Jurkat, Clone E6-1 (cell line): ENCODE measurements at places on chromosomes 11 and 22.
A peak's percentile ranks its signal among the peaks of the same experiment; 100 is the strongest.

DNA sequence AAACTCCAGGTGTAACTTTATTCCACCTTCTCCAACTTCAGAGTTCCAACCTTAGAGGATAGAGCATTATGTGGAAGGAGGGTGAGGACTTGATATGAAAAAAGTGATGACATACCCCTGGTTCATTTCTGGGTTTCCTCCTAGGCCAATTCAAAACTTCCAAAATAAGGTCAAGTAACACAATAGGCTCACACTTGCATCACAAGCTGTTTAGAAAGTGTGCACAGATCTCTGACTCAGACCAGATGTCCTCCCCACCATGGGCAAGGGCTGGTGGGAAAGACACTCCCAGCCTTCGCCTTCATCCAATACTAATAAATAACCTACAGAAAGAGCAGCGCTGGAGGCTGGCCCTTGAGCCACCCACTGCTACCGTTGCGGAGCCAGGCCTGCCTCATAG is 5.8 kb upstream of the BUD13 start:
- no peak for DNase-seq

- no peak for DNase-seq
Observed at GRCh38 chr11:7612661-7613393, 60.5 kb downstream of the CYB5R2 start.

GRCh38 chr11:75513250-75513649 is 12.5 kb downstream of the GDPD5 start:
- no peak for DNase-seq

DNA sequence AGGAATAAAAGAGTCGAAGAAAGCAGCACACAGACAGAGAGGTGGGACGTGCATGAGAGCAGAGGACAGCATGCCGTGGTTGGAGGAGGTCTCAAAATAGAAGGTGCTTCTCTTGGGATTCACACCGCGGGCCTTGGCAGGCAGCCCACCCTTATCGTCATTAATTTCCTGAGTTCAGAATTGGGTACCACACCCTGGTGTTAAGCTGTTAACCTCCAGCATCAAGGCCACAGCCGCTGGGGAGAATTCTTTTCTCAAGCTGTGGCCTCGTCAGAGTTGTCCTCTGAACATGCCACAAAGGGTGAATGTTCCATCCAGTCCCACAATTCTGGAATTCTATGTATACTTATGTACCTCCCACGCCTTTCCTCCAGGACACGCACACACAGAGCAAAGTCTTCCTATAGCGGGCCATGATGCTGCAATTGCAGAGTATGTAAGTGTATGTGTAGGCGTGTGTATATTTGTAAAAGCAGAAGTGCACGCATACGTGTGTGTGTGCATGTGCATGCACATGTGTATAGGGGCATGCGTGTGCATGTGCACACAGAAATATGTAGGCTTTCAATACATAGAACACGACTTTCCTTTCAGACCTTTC is 39.0 kb downstream of the ADAMTS8 start:
- peak; percentile 54 for DNase-seq

DNA sequence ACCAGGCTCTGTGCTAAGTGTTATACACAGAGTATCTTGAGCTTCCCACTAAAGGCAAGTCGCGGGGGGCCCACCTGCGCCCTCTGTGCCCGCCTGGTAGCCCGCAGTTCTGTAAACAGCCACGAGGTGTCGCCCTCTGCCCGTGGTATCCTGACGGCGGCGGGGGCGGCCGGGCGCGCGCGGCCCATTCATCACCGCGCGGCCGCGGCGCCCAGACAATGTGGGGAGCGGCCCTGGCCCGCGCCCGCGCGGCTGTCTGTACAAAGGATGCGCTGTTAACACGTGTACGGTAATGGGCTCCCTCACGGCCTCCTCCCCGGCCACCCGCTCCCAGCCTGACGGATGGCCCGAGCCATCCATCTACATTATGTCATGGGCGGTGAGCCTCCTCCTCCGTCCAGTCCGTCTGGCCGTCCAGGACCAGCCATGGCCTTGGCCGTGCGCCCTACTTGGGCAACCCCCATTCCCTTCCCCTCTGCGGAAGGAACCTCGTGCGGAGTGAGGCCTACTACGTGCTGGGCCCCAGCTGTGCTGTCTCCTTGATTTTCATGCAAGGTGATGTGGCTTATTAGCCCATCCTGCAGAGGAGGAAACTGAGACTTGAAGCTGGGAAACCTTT is 99.4 kb downstream of the MIAT start:
- DNase-seq = no peak

DNA sequence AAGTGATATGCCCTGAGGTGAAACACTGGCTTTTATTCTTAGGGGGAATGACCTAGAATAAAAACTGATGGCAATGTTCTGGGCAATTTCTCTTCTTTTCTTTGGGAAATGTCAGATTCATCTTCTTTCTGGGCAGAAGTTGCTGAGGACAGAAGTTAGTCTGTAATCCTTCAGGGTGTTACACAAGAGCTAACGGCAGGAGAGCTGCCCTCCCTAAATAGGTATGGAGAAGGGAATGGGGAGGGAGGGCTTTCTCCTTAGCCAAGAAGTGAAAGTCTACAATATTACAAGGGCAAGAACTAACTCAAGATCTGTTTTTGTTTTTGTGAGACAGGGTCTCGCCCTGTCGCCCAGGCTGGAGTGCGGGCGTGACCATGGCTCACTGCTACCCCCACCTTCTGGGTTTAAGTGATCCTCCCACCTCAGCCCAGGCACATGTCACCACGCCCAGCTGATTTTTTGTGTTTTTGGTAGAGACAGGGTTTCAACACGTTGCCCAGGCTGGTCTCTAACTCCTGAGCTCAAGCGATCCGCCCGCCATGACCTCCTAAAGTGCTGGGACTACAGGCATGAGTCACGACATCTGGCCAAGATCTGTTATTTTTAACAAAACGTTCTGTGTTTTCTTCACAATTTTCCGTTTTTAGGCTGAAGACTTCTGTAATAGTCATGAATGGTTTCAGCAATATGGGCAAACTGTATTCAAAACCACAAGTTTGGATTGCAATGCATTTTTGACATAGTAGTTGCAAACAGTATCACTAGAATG is 7.2 kb downstream of the PIWIL4 start:
- DNase-seq = no peak

- no peak for DNase-seq
Observed at GRCh38 chr11:125271483-125272091, 107.0 kb downstream of the PKNOX2 start.
